ENCODE measurements at places on chromosomes 12 and 14. TPM values are rescaled to one million over a fixed set of nuclear protein-coding genes. Genes with fewer than 3 reads are reported as not detected.

DNA sequence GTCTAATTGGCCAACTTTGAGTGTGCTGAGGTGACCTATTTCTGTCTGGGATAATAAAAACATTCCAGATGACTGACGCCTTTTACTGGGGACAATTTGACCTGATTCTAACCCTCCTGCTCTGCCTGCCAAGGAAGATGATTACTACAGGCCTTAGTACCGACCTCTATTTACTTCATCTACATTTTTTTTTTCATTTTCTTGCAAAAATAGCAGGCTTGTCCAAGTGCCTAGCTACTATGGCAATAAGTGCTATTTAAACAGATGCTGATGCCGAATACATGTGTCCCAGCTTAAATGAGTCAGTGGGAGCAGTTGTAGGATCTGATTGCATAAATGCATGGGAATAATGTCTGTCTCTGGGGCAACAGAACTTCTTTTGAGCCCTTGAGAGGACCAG, 254.3 kb downstream of the RGS6 start:
- DNase-seq, result no peak

- no peak for DNase-seq
Observed at GRCh38 chr12:40802656-40803055, 110.4 kb downstream of the CNTN1 start.

Gene TMBIM4
- total RNA-seq, result 65.9 TPM

Gene SLC6A12
- 1.2 TPM for total RNA-seq

GRCh38 chr14:94775091-94775870, 5.4 kb upstream of the GSC start:
- no peak for DNase-seq

- no peak for DNase-seq
Observed at GRCh38 chr14:21723431-21724045, 49.9 kb upstream of the OR4E1 start.

DNA sequence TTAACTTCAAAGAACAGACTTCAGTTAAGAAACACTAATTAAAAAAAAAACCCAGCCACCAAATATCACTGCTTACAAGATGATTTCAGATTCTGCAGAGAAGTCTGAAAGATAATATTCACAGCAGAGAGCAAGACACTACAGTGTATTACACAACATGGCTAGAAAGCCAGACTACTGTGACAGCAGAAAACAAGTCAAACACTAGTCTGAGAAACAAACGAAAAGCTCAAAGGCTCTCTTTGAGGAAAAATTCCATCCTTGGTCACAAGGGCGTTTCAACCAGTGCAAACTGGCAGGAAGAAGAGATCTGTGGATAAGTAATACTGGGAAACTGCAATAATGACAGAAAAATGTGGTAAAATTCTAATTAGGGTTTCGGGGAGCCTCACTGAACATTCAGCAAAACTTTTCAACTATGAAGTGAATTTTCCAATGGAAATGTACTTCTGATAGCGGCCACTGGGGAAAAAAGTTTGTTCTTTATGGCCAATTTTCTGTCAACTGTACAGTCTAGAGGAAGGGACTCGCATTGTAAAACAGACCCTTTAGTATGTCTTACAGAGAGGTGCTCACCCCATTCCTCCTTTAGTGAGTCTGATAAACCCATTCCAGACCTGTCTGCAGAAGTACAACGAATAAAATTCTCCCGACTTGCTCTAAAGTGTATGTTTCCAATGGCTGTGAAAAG, 50.4 kb downstream of the ACADS start:
- DNase-seq, result no peak

GRCh38 chr12:94165138-94165537, 16.8 kb downstream of the PLXNC1 start:
- no peak for DNase-seq

DNA sequence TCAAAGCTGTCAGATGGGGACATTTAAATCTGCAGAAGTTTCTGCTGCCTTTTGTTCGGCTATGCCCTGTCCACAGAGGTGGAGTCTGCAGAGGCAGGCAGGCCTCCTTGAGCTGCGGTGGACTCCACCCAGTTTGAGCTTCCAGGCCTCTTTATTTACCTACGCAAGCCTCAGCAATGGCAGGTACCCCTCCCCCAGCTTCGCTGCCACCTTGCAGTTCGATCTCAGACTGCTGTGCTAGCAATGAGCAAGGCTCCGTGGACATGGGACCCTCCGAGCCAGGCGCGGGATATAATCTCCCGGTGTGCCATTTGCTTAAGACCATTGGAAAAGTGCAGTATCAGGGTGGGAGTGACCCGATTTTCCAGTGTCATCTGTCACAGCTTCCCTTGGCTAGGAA, 115.5 kb downstream of the FUT8 start:
- no peak for DNase-seq

Gene PROX2
- not detected for total RNA-seq

DNA sequence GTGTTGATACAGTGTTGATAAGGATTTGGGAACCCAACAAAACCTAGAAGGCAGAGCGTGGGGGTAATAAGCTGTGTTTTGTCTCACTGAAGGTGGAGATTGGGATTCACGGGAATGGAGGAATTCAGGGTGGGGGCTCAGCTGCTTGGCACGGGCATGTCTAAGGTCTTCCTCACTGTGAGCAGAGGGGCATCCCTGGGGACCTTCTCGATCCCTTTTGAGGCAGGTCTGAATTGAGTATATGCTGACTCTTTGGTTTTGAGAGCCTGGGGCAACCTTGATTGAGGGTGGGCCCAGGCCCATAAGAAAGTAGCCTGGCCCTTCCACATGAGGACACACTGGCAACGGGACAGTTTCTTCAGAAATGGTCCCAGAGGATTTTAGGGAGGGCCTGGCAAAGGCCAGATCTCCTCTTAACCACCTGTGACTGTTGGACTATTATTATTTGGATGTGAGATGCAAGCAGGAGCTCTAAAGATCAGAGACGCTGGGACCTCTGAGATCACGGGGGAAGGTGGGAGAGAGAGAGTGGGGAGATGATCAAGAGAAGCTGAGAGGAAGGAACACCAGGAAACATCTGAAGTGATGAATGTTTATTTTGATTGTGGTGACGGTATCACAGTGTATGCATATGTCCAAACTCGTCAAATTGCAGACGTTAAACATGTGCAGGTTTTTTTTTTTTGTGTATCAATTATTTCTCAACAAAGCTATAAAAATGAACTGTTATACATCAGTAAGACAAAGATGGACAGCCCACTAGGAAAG, 48.4 kb downstream of the SMIM41 start:
- DNase-seq, result no peak

Gene SUOX
- total RNA-seq, result 27.9 TPM

Gene ADAMTS20
- total RNA-seq, result not detected

Gene MGAT4C
- total RNA-seq, result 2.3 TPM
